ENCODE measurements at places on chromosomes 5 and 9. TPM values are rescaled to one million over a fixed set of nuclear protein-coding genes. Genes with fewer than 3 reads are reported as not detected.

The SYNPO gene
- total RNA-seq, result 3.4 TPM

The FBXL7 gene
- 4.4 TPM for total RNA-seq

The ZNG1C gene
- total RNA-seq, result 19.4 TPM

DNA sequence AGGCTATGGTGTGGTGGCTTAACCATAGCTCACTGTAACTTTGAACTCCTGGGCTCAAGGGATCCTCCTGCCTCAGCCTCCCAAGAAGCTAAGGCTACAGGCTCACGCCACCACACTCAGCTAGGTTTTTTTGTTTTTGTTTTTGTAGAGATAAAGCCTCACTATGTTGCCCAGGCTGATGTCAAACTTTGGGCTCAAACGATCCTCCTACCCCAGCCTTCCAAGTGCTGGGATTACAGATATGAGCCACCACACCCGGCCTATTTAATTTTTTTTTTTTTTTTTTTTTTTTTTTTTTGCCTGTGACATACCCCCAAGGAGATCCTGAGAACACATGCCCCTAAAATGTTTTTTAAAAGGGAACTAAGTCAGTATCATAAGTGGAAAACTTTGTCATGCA lies 10.4 kb downstream of the FUBP3 start:
- DNase-seq, result no peak

DNA sequence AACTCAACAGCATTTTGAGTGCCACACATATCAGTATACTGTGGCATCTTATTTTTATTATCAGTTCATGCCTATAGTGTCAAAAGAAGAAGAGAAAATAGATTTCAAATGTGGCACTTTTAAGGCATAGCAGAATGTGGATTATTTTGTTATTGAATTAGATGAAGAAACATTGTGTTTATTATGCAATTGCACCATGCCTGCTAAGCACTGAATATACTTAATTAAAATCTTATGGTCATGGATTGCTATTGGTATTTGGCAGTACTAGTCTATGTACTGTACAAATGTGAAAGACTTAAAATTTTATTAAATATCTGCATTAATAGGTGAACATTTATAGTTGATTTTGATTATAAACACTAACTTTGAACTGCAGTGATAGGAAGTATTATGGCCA lies 128.8 kb downstream of the FER start:
- no peak for DNase-seq

Measured in kidney epithelial cell (primary cell).